Stimulated activated CD4-positive, alpha-beta T cell treated with anti-CD3 and anti-CD28 coated beads, Interleukin-15, amount 100 ng/mL, for 1 hour (primary cell): ENCODE measurements at places on chromosomes 16 and 17.

GRCh38 chr17:3532106-3532858, 25.3 kb downstream of the TRPV3 start:
- no peak for DNase-seq

- peak; percentile 69 for DNase-seq
Observed at GRCh38 chr17:7219812-7220592, at the start of the genes ACADVL and DLG4. ACADVL (plus strand) TSS chr17:7219938; CDS start chr17:7219985, 47 bp downstream. DLG4 (minus strand) TSS chr17:7219836.

GRCh38 chr16:71172481-71173207, 57.9 kb downstream of the HYDIN start:
- DNase-seq, result no peak

GRCh38 chr17:18992454-18993130, 12.0 kb downstream of the FAM83G start:
- no peak for DNase-seq

DNA sequence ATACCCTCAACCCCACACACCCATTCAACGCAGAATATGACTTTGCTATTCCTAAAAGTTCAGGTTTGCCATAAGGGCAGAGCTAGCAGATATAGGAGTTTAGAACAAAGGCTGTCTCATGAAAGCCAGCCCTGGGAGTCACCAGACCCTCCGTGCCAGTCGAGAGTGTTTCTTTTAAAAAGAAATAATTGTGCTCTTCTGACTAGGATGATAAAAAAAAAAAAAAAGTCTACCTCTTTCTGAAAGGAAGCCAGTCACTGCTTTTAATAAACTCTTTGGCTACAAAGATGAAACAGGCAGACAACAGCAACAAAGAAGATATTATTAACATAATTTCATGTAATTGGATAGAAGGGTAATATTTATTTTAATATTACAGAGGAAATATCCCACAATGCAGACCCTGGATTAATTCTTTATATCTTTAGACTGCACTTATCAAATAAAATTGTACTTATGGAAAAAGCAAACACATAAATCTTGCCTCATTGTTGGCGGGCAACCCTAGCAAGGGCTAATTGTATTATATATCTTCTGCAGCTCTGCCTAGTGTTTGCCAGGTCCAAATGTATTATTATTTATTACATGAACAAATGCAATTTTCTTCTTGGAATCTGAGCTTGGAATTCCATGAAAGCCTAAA, 277.5 kb upstream of the DYNLRB2 start:
- DNase-seq, result no peak

GRCh38 chr16:88630433-88630832, 7.9 kb upstream of the IL17C start:
- no peak for DNase-seq

DNA sequence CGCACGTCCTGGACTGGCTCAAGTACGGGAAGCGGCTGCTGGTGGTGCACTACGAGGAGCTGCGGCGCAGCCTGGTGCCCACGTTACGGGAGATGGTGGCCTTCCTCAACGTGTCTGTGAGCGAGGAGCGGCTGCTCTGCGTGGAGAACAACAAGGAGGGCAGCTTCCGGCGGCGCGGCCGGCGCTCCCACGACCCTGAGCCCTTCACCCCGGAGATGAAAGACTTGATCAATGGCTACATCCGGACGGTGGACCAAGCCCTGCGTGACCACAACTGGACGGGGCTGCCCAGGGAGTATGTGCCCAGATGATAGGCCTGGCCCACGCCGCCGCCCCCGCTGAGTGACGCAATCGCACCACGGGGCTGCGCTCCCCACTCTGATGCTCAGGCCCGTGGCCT, 50.2 kb downstream of the WSCD1 start:
- DNase-seq, result no peak

- no peak for DNase-seq
Observed at GRCh38 chr16:89265647-89266046, 48.1 kb downstream of the ZNF778 start.

DNA sequence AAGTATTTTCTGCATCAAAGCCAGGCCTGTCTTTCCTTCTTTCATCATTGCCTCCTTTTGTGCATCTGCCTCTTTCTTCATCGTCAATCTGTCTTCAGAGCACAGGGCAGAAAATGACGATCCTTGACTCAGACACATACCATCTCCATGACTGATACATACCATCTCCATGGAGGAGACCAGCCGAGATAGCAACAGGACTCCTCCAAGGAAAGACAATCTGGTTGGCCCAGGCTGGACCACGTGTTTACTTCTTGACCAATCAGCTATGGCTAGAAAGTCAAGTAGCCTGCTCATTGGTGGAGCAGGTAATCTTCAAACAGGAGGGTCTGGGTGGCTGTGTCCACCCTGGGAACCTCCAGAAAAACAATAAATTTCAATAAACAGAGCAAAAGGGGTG, 164.6 kb downstream of the CPPED1 start:
- DNase-seq, result no peak

GRCh38 chr17:17130077-17130844, 75.9 kb downstream of the PLD6 start:
- DNase-seq, result no peak

DNA sequence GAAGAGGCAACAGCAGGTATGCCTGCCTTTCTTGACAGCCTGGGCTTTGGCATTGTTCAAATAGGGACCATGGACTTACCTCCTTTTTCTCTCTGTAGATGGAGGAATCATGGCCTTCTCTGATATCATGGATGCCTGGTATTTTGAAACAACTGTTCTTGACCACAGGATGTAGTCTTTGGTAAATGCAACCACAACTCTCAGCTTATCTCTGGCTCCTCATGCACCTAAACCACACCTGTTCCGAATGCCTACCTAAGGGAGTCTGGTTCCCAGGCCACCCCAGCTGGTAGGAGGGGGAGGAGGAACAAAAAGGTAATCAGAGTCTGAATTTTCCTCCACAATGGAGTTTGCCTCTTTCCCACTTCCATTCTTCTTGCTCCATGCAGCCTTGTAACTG, 18.8 kb downstream of the CDK5RAP3 start:
- no peak for DNase-seq

DNA sequence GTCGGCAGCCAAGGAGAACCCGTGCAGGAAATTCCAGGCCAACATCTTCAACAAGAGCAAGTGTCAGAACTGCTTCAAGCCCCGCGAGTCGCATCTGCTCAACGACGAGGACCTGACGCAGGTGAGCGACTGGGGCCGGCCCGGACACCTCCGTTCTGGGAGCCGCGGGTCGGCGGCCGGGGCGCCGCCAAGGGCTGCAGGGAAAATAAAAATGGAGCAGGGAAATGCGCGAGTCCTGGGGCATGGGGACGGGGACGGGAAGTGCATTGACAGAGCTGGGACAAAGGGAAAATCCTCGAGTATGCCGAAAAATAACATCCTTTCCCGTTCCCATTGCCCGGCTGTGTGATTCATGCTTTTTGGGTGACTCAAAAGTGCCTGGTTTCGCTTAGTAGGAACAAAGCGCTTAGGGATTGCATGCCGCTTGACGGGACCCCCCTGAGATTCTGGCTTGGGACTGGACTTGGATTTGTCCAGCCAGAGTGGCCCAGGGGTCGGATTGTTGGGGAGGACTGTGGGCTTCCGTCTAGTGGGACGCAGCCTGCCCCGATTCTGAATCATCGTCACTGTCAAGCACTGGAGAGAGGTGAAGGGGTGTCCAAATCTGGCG, 699 bp downstream of the MPRIP start:
- no peak for DNase-seq
